Aorta (tissue), 5 donors: ENCODE measurements at places on chromosomes 2 and 18. TPM values are rescaled to one million over a fixed set of nuclear protein-coding genes. Genes with fewer than 3 reads are reported as not detected.

DNA sequence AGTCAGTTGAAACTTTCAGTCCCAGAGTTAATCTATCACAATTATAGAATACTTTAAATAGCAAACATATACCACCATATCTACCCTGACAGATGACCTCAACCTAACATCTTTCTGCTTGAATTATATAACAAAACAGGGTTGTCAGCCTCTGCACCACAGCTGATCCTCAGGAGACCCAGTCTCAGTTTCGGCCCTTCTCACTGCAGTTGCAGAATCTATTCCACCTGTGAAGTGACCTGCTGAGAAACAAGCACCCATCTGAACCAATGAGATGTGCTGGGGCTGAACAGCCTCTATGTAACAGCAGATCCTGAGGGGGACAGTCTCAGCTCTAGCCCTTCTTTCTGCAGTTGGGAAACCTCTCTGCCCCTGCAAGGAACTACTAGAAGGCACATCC is 567.6 kb downstream of the KCNJ3 start:
- DNase-seq = no peak

- DNase-seq = no peak
These were observed 13.3 kb downstream of the MGAT4A start for GRCh38 chr2:98717621-98718020.

GRCh38 chr2:42878581-42878980 is 86.2 kb upstream of the HAAO start:
- DNase-seq = no peak

DNA sequence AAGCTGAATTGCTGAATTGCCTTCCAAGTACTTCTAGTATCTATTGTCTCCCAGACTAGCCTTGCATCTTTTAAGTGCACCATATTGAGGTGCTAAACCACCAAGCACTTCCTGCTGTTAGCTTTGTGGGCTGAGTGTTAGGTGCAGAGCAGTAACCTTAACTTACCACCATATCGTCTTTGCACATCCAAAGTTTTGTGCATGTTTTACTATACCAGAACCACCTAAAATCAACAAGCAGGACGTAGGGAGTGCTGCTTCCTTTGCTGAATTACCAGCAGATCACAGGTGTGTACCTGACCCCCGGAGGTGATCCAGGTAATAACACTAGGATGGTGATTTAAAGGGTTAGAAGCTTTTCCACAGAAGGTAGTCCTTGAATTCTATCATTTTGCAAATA is 359.9 kb upstream of the HNRNPA3 start:
- DNase-seq = no peak

GRCh38 chr18:76402026-76402990 is 92.7 kb downstream of the ZNF516 start:
- DNase-seq = no peak

DNA sequence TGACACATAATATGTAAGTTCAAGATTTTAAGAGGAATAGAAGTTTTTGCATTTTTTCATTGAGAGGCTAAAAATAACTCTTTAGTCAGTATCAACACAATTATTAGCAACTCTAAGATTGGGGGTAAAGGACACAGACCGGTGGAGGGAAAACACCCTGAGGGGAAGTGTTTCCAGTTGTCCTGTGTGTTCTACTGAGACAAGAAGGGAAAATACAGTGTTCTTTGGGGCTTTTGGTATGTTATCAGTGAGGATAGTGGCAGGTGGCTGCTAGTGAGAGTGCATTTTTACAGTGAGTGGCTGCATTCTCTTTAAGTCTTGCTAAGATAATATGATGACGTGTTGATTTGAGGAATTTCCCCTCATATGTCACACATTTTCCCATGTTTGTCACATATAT is 507.5 kb downstream of the PARD3B start:
- no peak for DNase-seq

DNA sequence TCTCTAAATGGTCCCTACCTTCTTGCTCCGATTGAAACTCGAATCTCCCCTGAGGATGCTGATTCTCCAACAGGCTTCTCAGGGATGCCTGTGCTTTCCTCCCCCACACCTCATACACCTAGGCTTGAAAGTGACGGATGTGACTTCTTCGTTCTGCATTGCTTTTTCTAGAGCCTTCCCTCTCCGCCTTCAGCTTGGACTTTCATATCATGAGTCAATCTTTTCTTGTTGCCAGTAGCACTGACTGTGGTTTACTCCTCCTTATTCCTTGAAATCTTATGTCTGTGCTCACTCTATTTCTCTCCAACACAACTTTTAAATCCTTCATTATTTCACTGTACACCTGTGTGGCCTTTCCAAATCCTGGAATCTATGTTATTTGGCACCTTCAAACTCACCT is 451.4 kb downstream of the TMX3 start:
- no peak for DNase-seq

DNA sequence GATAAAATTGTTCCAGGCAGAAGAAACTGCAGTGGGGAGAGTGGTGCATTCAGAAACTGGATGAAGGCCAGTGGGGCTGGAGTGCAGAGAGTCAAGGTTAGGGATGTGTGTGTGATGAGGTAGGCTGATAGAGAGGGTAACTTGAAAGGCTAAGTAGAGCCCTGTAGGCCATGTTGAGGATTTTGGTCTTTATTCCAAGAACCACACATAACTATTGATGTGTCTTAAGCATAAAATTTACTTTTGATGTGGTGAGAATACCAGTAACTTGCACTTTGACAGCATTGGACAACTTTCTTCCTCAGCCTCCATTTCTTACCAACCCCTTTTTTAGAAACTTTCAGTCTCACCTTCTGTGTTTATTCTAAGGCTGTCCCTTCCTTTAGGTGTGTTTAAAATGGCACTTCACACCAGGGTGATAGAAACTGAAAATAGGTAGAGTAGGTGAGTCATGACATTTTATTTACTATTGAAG is 22.6 kb downstream of the MTX2 start:
- DNase-seq = no peak

- no peak for DNase-seq
These were observed 83.5 kb upstream of the RAB12 start for GRCh38 chr18:8525692-8526091.

GRCh38 chr2:3386448-3386958 is 7.0 kb downstream of the TRAPPC12 start:
- no peak for DNase-seq

GRCh38 chr2:202112041-202112440 is 39.0 kb downstream of the KIAA2012 start:
- DNase-seq = no peak

DNA sequence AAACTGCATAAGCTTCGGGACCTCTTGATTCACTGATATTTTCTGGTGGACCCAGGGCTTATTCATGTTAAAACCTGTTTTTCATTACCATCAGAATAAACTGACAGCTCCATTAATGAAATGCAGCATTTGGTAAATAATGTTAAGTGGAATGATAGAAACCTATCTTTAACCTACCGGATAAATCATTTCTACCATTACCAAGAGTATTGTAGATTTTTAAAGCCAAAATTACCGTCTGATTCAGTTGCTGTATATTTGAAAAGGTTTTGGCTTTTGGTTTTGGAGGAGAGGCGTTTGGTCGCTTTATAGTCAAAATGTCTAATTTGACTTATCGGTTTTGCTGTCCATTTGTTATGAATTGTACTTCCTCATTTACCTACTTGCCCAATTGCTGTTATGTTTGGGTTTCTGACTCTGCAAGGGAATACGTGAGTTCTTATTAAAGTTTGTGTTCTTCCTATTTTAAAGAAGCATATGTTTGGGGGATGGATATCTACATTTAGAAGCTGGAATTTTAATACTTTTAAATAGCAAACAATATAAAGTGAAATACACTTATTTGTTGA is 1.0 kb upstream of the CUL3 start:
- no peak for DNase-seq

DNA sequence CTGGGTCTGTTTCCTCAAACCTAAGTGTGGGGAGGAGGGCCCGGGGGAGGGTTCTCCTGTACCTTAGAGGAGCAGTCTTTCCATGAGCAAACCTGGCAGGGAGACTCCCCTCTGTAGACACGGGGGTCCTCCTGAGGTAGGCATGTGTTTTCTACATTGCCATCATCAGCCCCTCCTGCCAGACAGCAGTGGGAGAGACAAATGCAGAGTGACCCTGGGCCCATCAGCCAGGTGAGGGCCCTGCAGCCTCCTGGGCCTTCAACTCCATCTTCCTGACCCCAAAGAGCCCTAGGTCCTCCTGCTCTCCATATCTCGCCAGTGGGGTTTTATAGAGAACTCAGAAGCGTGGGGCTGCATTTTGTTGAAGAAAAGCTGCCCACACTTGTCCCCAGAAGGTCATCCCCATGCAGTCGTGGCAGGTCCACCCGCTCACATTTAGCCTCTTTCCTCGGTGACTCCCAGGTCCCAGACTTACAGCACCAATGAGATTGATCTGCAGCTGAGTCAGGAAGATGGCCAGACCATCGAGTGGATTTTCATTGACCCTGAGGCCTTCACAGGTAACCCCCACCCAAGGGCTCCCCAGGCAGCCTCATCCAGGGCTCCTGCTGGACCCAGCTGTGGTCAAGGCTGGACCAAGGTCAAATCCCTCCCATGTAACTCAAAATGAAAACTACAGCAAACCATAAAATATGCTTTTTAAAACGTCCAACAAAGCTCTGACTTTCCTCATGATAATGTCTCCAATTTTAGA is 2.6 kb downstream of the CHRNG start:
- peak; percentile 37 for DNase-seq

GRCh38 chr2:239814861-239815601 is 210.1 kb downstream of the NDUFA10 start:
- peak; percentile 90 for DNase-seq

GRCh38 chr2:191065785-191066184 is 51.8 kb upstream of the STAT1 start:
- no peak for DNase-seq

DNA sequence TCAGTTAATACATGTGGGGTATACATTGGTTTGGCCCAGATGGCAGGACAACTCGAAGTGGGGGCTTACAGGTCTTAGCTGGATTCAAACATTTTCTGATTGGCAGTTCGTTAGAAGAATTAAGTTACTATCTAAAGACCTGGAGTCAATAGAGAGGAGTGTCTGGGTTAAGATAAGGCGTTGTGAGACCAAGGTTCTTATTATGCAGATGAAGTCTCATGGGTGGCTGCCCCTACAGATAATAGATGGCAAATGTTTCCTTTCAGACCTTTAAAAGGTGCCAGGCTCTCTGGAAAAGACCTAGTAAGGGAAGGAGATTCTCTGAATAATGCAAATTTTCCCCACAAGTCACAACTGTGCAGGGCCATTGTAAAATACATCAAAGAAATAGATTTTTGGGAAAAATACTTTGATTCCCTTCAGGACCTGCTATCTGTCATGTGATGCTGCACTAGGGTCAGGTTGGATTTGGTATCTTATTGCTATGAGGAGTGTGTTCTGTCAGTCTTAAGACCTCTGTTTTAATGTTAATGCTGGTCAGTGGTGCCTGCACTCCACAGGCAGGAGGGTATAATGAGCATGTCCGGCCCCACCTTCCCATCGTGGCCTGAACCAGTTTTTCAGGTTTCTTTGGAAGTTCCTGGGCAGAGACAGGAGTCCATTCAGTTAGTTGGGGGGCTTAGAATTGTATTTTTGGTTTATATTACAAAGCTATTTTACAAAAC is 14.3 kb upstream of the MC5R start:
- no peak for DNase-seq

- no peak for DNase-seq
These were observed 289.0 kb downstream of the RNF144A start for GRCh38 chr2:7206111-7206810.

DNA sequence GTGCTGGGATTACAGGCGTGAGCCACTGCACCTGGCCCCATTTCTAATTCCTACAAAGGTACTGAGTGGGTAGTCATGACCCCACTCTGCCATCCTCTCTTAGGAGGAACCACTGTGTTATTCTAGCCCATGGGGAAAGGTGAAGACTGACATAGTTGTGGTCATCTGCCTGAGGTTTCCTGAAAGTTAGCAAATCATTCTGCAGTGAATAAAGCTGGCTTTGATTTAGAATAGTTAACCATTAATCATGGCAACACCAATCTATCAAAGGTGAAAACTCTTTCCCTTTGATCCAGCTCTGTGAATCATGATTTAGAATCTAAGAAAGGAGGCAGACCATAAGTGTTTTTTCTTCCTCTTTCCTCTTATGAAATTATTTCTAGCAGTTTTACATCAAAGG is 50.8 kb downstream of the SUMO1 start:
- DNase-seq = no peak

DNA sequence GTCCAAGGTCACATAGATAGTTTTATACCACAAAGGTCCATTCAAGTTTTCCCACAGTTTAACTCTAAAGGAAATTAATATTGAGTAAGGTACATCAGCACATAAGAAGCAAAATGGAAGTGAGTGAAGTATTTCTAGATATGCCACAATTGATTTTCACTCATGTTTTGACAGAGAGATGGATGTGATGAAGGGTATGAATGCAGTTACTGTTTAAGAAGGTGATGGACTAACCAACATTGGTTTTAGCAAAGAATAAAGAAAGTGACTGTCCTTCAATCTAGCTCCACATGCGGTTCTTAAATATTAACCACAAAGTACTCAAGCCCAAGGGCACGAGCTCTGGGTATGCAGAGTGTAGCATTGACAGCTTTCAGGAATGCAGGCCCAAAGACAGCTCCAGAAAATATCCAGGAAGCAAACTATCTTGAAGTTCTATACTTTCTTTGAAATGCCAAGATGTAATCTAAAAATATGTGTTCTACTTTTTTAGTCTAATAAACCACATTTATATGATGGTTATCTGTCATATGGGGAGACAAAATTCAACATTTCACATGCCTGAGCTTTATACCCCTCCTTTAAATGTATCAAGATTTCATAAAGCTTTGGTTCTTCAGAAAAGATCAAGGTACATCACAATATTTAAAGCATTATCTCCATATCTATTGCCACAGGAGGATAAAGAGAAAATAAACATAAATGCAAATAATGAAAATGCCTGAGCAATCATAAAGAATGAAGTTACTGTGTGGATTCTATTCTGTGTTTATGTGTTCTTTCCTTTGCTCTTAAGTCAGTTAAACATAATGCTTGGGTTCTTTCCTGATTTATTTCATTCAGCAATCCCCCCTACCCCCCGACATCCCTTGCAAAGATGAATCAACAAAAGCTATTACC is 6.7 kb upstream of the SCN1A start:
- no peak for DNase-seq

GRCh38 chr2:82959727-82960126 is 1499.4 kb downstream of the SUCLG1 start:
- DNase-seq = no peak

DNA sequence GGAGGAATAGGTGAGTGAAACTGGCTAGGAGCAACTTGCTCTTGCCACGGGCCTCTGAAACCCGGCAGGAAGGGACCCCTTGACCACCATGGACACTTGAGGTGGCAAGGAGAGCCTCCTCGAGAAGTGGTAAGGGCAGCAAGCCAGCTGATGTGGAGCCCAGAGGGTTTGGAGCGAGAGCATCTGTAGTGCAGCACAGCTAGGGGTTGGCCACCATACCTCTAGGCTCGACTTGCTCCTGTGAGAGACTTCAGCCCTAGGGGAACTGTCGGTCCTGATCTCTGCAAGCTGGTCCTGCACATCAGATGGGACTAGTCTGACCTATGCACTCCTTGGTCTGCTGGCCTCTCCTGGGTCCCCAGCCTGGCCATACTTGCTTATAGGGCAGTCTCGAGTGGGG is 158.4 kb downstream of the CCDC178 start:
- DNase-seq = no peak

The ERFE gene
- 2.5 TPM for total RNA-seq

The FBXO41 gene
- total RNA-seq = 3.3 TPM

The MAPK4 gene
- 1.7 TPM for total RNA-seq

The ATP6V1B1 gene
- 1.8 TPM for total RNA-seq

The MAB21L4 gene
- total RNA-seq = not detected

The TUBA4B gene
- total RNA-seq = not detected

The SP140L gene
- total RNA-seq = 21.8 TPM

The DNAH7 gene
- 1.8 TPM for total RNA-seq

The SCYGR8 gene
- total RNA-seq = not detected

The SH3BP4 gene
- total RNA-seq = 32.2 TPM

The ANKRD44 gene
- 53.3 TPM for total RNA-seq

The LRP1B gene
- total RNA-seq = 0.33 TPM

The LCT gene
- not detected for total RNA-seq
